ENCODE measurements at places on chromosomes 3 and 15. TPM values are rescaled to one million over a fixed set of nuclear protein-coding genes. Genes with fewer than 3 reads are reported as not detected.

Gene ITGA11
- total RNA-seq, result under 0.01 TPM

Gene ZPLD1
- 0.07 TPM for total RNA-seq

Gene SAMMSON
- total RNA-seq, result not detected

Gene CDC25A
- 8.2 TPM for total RNA-seq

Gene PLSCR5
- total RNA-seq, result not detected

Gene LRRC49
- 9.5 TPM for total RNA-seq

Gene FNDC3B
- 112 TPM for total RNA-seq

Gene LXN
- 1.4 TPM for total RNA-seq
